ENCODE measurements at places on chromosomes 3 and 15.

DNA sequence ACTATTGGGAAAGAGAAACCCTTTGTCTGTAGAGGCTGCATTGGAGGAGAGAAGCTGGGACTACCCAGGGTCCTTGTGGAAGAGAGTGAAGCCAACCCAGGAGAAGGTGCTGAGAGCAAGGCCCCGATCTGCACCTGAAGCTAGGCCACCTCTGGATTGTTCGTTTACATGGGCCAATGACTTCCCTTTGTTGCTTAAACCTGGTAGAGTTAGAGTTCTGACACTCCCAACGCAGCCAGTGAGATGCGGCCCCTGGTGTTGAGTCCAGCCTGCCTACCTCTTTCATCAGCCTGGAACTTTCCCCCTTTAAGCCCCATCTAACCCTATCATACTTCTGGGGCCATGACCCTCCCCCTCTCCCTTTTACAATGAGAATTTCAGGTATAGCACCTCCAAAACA is 30.8 kb downstream of the CCDC13 start:
- DNase-seq: no peak

- DNase-seq: no peak
Measured at GRCh38 chr15:90836296-90836871, 32.0 kb upstream of the FURIN start.

GRCh38 chr3:177599326-177599725 is 402.0 kb upstream of the TBL1XR1 start:
- DNase-seq: no peak

GRCh38 chr15:50380089-50380488 is 25.1 kb upstream of the GABPB1 start:
- no peak for DNase-seq

DNA sequence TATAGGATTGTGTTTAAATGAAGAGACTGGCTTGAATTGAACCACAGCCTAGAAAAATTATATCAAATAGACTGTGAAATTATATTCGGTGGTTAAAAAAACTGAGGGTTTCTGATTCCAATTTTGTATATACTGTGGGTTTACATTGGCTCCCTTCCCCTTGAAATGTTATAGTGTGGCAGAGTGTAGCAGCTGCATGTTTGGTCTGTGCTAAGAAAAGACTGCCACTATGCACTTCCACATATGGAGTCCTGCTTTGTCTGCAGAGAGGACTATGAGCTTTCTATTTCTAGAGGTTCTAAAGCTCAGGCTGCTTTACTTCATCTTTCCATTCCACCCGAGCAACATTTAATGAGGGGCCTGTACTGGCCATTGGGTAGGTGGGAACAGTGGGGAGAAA is 112.3 kb downstream of the P3H2 start:
- DNase-seq: peak; percentile 45

DNA sequence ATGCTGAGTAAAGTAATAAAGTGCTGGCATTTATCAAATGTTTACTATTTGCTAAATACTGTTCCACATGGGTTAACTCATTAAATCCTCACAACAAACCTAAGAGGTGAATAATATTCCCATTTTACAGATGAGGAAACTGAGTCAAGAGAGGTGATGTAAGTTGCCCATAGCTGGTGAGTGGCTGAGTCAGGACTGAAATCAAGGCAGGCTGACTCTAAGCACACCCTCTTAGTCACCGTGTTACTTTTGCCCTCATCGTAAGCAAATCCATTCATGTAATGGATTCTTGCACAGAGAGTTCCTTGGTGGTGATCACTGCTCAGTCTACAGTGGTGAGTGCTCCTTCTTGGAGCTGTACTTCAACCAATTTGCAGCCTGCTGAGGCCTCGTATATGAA is 28.9 kb upstream of the PTX3 start:
- DNase-seq: no peak

- DNase-seq: no peak
Measured at GRCh38 chr3:165544432-165544831, 292.8 kb downstream of the BCHE start.

- DNase-seq: peak; percentile 49
Measured at GRCh38 chr3:68666429-68667136, 265.8 kb downstream of the TAFA4 start.

- no peak for DNase-seq
Measured at GRCh38 chr3:31829010-31829409, 152.1 kb downstream of the OSBPL10 start.

- no peak for DNase-seq
Measured at GRCh38 chr3:31974471-31974870, 6.6 kb downstream of the OSBPL10 start.

- no peak for DNase-seq
Measured at GRCh38 chr15:98400120-98400519, 248.2 kb upstream of the IGF1R start.

- DNase-seq: no peak
Measured at GRCh38 chr15:62326460-62327011, 161.5 kb upstream of the C2CD4B start.

DNA sequence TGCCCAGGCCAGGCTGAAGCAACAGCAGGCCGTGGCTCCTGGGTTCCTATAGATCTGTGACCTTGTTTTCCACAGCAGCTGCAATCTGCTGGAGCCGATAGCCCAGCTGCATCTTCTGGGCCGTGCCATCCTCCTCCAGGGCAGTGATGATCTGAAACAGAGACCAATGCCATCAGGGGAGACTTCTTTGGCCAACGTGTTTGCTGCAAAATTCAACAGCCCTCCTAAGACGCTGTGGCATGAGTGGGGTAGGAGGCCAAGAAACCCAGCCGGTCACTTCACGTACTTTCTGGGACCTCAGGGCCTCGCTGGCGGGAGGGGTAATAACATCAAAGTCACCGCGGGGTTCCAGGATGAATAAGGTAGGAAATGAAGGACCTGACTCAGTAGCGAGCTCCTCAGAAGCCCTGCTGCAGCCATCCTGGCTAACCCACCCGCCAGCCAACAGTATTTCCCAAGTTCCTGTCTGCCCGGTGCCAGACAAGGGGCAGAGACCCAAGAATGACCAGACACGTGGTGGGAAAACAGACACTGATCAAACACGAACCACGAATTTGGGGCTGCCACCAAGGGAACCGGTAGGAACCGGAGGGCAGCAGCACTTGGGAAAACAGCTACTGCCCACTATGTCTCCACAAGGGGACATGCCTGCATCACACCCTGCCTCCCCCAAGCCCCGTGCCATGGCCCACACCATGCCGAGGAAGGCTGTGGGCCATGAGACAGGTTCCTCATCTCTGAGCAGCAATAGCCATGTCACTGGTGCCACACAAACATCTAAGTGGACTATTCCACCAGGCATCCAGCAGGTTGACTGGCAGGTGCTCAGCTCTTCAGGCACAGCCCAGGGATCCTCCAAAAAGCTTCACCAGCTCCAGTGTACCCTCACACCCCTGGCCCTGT is 25.2 kb downstream of the PLXNB1 start:
- DNase-seq: peak; percentile 16

DNA sequence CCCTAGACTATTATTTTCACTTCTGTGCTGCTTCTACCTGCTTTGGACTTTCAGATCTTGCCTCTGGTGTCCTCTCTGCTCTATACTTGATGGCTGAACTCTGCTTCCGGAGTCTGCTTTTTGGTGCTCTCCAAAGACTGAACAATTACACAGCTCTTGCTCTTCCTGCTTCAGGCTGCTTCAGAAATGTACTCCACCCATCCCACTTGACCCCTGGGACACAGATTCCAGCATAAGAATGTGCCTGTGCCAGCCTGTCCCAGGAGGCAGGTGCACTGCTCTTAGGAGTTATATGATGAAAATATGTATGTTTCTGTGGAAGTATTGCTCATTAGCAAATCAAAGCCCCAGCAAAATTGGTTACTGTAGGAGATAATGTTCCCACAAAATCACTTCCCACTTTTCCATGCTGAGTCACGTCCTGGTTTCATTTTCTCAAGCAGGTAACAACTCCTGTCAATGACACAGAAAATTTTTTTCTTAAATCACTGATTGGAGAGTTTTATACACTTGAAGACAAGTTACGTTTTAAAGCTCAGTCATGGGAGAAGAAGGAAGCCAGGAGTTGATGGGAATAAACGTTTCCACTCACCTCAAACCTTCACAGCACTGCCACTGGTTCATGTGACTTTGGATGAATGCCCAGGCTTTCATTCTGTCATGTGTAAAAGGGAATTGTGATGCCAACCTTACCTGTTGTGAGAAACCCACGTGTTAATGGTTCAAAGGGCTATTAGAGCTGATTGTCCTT is 239.4 kb upstream of the ZPLD1 start:
- no peak for DNase-seq

- DNase-seq: no peak
Measured at GRCh38 chr15:84572231-84572630, 28.6 kb upstream of the ZSCAN2 start.

DNA sequence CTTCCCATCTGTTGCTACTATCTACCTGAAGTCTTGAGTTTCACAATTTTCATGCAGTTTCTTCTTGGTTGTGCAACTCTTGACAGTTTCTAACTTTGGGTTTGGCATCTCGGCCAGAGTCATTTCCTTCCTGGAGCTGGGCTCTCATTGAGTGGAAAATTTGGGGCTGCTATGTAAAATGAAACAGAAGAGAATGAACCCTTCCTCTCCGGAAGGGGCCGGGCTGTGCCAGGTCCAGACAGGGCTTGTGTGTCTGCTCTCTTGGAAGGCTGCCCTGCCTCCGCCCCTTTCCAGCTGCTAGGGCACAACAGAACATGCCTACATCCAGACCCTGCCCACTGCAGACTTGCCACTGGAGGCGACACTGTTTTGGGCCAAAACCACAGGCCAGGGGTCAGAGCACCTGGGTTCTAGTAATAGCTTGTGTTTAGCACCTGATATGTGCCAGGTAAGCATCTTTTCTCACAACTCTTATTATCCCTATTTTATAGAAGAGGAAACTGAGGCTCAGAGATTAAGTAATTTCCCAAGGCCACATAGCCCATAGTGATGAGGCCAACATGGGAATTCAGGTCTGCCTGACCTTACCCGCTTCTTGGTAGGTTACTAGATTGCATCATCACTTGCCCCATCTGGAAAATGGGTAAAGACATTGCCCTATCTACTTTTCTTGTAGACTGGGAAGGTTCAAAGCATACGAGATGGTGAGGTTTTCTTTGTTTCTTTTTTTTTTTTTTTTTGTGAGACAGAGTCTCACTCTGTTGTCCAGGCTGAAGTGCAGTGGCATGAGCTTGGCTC is 25.0 kb downstream of the IRAK2 start:
- peak; percentile 92 for DNase-seq

GRCh38 chr15:70761931-70762468 is 1.4 kb downstream of the UACA start:
- DNase-seq: no peak

- peak; percentile 50 for DNase-seq
Measured at GRCh38 chr3:50297384-50297775, 1.8 kb downstream of the HYAL3 start.

DNA sequence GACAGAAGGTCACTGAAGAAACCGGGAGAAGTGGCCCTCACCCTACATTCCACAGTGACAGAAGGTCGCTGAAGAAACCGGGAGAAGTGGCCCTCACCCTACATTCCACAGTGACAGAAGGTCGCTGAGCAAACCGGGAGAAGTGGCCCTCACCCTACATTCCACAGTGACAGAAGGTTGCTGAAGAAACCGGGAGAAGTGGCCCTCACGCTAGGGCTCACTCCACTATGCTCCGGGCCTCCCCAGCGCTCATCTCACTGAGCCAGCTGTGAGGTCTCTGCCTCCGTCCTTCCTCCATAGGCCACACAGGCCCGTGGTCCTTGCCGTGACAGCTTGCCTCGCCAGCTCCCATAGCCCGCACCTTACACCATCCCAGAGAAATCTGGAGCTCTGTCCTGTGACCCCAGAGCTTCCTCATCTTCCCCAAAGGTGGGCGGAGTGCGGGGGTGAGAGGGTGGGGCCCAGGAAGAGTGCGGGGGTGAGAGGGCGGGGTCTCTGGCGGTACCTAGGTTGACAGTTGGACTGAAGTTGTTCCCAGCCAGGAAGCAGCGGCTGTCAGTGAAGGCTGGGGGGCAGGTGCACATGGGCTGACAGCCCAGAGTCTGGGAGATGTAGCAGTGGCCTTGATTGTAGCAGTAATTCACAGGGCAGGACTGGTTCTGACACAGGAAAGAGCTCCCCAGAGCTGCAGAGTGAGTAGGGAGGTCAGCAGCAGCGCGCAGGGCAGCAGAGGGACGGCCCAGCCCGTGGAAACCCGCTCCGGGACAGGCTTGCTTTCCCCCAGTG is 32.0 kb downstream of the MUC20 start:
- DNase-seq: no peak

GRCh38 chr15:63892794-63893441 is 59.2 kb upstream of the HERC1 start:
- DNase-seq: peak; percentile 51

DNA sequence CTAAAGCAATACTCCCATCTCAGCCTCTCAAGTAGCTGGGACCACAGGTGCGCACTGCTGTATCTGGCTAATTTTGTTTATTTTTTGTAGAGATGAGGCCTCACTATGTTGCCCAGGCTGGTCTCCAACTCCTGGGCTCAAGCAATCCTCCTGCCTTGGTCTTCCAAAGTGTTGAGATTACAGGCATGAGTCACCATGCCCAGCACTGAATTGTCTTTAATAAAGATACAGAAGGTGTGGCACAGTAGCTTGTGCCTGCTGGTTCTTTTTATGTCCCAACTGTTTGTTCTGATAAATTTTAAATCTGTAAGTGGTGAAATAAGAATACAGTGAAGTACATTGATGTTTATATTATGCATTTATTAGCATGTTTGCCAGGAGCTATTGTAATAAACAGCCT is 20.6 kb upstream of the TRAK1 start:
- DNase-seq: no peak

DNA sequence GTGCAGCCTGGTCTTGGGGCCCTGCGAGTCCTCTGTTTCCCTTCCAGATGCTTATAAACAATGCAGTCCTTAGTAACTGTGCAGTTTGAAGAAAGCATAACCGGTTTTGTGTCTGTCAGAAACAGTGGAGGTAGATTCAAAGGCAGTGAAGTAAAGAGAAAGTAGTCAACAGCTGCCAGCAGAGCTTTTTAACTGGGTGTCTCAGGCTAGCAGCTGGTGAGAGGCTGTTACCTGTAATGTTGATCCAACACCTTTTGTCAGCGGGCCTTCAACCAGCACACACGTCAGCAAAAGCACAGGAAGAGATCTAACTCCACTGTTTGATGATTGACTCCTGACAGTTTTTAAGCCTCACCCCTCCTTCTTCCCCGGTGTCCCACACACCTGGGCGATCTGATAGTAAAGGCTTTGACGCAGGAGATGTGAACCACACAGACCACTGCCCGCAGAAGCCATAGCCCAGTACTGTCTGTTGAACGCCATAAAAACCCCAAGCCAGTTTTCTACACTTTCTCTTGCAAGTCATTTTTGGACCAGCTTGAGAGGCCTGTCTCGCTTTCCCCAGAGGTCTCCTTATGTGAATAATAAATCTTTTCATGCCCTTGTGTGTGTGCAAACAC is 178.0 kb downstream of the FMN1 start:
- DNase-seq: no peak

DNA sequence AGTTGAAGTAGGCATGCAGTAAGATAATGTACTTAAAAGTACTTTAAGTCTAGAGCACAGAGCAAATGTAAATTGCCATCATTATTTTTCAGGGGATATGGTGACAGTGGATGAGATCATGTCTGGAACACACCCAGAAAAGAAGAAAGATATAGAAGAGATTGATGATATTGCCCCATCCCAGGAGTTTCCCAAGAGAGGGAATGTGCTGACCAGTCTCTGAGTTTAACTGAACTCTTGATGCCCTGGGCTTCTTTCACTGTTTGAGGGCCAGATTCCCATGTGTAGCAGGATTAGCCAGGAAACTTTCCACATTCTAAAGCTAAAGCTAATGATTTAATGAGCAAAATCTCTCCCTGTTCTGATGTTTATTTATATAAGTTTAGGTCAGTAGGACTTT is 366.8 kb upstream of the UMPS start:
- no peak for DNase-seq
